ENCODE measurements at places on chromosomes 12 and 14.

DNA sequence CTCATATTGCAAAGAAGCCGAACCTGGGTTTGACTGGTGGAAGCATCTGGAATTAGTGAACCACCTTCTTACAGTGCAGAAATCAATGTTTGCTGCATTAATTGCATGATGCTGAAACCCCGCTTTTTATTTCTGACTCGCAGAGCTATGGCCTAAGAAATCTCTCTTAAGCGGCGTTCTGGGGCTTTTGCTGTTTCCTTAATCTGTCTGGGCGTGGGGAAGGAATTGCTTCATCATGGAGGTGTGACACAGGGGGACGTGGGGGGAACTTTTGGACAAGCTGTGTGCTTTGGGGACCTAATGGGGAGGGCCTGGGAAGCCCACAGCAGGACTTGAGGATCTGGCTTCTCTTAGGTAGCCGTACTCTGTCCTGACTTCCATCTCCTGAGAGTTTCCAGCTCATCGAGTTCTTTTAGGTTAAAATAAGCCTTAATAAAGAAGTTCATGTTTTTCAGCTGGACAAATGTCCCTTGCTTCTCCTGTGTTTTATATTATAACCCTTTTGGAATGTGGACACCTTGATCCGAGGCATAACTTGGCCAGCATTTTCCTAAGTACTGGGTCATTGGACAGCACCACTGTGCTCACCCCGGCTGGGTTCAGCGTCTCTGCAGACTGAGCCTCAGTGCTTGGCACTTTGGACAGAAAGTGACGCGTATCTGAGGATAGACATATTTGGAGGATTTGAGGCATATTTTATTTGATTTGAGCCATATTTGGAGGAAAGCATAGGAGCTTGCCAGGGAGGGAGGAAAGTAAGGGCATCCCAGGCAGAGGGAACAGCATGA lies 192.1 kb upstream of the MYL2 start:
- DNase-seq, result no peak

DNA sequence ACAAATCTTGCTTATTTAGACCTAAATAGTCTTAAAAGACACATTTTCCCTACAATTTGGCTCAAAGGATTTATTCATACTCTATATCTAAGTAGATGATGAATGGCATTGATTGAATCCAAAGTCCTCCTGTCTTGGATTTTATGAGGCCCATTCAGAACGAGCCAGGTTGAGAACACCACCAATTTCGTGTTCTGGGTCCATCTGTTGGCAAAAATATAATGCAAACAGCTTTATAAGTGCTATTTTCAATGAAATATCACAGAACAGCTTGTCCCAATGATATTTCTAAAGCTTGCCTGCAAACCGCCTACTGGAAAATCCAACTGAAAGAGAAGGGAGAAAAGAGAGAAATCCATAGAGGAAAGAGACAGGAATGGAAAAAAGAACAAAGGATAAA lies 204.8 kb upstream of the GARIN6 start:
- DNase-seq, result no peak

DNA sequence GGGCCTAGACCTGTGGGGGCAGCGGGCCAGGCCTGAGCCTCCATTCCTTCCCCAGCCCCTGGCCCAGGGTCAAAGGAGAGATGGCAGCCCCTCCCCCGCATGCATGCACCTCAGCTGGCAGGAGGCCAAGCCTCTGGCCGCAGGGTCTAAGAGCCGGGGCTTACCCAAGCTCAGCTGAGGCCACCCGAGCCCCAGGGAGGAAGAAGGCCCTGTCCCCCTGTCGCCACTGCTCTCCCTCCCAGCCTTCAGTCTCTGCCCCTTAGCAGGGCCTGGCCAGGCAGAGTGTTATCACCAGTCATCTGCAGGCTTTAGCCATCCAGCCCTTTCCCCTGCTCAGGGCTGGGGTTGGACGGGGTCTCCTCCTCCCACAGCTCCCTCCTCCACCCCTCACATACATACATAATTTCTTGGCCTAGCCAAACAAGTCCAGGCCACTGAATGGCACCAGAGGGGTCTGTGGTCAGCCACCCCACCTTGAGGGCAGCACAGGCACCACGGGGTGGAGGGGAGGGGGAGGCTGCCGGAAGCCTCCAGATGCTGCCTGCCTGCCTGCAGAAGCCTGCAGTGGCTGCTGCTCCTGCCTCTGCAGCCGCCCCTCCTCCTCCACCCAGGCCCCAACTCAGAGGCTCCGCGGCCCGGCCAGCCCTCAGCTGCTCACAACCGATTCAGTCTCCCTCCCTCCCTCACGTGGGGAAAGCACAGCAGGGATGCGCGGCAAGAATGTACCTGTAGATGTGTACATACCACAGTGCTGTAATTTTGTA lies 22.8 kb downstream of the RAB35 start:
- no peak for DNase-seq

GRCh38 chr14:100221533-100222223 lies 17.3 kb upstream of the YY1 start:
- peak; percentile 8 for DNase-seq

DNA sequence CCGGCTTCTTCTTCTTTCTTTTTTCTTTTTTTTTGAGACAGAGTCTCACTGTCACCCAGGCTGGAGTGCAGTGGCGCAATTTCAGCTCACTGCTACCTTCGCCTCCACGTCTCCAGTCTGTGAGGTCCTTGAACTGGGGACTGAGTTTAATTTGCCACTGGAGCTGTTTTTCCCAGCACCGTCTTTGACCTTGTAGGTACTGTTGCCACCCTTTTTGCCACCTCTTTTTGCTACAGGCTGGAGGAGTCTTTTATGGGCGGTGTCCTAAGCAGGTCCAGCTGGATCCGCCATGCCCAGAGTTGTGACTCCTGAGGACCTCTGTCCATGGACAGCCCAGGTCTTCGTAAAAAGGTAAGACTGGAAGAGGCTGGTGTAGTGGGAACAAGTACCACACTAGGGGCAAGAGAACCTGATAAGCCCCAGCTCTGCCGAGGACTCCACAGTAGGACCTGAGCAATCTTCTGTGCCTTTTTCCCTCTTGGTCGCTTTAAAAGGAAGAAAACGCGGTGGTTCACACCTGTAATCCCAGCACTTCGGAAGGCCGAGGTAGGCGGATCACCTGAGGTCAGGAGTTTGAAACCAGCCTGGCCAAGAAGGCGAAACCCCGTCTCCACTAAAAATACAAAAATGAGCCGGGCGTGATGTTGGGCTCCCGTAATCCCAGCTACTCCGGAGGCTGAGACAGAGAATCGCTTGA lies 946 bp downstream of the RNU4-2 start:
- DNase-seq, result peak; percentile 2

GRCh38 chr12:99111600-99111999 lies 466.5 kb downstream of the APAF1 start:
- DNase-seq, result peak; percentile 86

DNA sequence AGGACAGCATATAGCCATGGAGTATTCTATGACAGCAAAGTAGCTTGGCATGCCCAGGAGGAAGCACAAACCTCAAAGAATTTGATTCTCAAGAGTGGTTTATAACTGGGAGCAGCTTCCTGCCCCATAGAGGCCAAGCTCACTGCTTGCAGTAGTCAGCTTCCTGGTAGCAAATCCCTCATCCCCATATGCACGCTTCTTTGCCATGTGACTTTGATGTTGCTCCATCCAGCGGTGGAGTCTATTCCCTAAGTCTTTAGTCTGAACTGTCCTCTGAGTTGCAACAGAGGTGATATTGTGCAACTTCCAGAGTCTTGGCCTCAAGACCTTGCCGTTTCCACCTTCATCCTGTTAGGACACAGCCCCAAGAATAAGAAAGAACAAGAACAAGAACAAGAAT lies 996.8 kb upstream of the TMEM132C start:
- no peak for DNase-seq

DNA sequence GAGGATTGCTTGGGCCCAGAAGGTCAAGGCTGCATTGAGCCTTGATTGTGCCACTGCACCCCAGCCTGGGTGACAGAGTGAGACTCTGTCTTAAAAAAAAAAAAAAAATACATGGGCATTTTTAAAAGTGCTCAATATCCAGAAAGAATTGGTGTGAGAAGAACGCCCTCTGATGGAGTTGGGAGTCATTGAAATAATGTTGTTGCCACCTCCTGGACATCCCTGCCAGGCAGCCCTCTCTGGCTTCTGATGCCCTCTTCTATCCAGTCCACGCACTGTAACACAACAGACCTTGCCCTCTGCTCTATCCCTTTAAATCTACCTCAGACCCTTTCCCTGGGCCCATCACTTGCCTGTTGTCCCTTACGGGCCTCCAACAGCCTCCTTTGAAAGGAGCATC lies 4.9 kb downstream of the PTGDR start:
- peak; percentile 3 for DNase-seq

GRCh38 chr12:70960484-70960883 lies 39.9 kb upstream of the PTPRR start:
- DNase-seq, result no peak

- no peak for DNase-seq
These were observed 3.3 kb downstream of the DDHD1 start for GRCh38 chr14:53149668-53150316.
